ENCODE measurements at places on chromosomes 7 and 10. TPM values are rescaled to one million over a fixed set of nuclear protein-coding genes. Genes with fewer than 3 reads are reported as not detected.

The NT5C2 gene
- 108 TPM for total RNA-seq

The AKR1C4 gene
- not detected for total RNA-seq

The ADRA2A gene
- total RNA-seq, result 7.1 TPM

The MRC1 gene
- total RNA-seq, result 16.8 TPM
